ENCODE measurements at places on chromosomes 3 and 15.

- DNase-seq, result no peak
Observed at GRCh38 chr3:59284926-59285325, 235.1 kb upstream of the CFAP20DC start.

DNA sequence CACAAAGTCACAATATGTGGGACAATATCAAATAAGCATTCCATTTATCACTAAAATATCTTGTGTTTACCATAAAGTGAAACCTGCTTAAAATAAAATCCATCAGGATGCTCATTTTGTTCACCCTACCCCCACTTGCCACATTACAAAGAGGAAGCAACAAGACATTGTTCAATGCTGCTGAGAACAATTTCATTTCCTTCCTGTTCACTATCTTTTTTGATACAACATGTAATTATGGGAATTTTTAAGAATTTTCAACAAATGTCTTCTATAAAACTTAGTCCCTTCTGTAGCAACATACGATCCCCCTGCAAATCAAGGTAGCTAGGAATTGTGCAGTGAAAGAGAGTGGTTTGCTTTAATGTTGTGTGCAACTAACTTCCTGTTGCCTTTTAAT, 34.9 kb upstream of the GPR160 start:
- DNase-seq, result no peak

DNA sequence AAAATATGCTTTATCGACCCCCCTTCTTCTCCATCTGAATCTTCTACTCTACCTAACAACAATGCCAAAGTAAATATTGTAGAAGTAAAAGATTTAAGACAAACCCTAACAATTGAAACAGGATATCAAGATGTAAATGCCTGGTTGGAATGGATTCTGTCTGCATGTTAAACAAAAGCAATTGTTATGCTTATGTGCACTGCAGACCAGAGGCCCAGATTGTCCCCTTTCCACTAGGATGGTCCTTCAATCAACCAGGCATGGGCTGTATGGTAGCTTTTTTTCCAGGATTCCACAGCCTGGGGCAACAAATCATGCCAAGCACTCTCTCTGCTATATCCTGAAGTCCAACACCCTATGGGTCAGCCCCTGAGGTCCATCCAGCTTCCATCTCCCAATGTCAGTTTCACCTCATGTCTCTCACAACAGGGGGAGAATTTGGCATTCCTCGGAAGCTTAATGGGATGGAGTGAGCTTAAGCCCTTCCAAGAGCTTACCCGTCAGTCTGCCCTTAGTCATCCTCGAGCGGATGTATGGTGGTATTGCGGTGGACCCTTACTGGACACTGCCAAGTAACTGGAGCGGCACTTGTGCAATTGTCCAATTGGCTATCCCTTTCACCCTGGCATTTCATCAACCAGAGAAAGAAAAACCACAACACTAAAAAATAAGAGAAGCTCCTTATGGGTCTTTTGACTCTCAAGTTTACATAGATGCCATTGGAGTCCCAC, 36.2 kb downstream of the ZNF589 start:
- no peak for DNase-seq

- DNase-seq, result no peak
Observed at GRCh38 chr15:61032600-61033286, 196.4 kb downstream of the RORA start.

GRCh38 chr15:88986949-88987590, 73.9 kb upstream of the MFGE8 start:
- DNase-seq, result no peak

DNA sequence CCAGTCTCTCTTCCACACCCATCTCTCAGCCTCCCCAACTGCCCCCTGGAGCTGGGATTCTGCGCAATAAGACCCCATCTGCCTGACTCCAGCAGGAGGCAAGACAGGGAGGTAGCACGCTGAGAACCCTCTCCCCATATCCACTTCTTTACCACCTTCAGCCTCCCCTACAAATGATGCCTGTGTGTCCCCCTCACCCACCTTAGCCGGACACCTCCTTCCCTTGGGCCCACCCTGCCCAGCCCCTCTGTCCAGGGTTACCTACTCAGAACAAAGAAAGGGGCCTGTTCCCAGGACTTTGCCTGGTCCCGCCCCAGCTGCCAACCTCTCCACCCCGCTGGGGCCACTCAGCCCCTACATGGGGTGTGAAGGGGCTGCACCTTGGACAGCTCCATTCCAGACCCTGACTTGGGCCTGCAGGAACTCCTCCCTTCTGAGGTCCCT, 40.8 kb upstream of the ATP2B2 start:
- DNase-seq, result no peak

GRCh38 chr3:55453886-55454496, 33.1 kb downstream of the WNT5A start:
- DNase-seq, result no peak

DNA sequence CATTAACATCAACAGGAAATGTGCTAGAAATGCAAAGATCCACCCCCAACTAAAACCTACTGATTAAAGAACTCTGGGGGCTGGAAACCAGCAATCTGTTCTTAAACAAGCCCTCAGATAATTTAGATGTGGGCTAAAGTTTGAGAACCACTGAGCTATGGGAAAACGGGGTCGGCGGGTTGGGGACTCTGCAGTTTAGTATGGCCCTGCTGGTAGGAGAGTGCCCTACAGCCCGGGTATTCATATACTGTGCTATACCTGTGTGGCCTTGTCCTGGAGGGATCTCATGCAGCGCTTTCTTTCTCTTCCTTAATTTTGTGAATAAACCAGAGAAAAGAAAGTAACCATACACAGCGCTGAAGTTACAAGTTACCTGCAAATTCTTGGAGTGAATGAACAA, 189.7 kb upstream of the GBE1 start:
- no peak for DNase-seq

DNA sequence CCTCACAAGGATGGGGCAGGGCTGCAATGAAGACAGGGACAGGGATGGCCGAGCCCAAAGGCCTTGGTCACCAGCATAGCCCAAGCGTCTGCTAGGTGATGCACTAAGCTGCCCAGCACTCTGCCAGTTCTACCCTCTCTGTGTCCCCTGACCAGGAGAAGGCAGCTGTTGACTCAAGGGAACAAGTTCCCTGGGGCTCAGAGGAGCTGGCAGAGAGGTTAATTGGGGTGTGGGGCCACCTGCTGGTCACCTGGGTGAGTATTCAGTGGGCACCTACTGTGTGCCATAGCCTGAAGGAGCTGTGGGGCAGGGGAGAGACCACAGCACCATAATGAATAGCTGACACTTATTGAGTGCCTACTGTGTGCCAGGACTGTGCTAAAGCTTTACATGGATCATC, 22.0 kb upstream of the DOCK3 start:
- peak; percentile 56 for DNase-seq
